ENCODE measurements at places on chromosomes 11 and 22. TPM values are rescaled to one million over a fixed set of nuclear protein-coding genes. Genes with fewer than 3 reads are reported as not detected.

Gene UCP3
- total RNA-seq, result 0.74 TPM

Gene PANX1
- total RNA-seq, result 23.3 TPM

DNA sequence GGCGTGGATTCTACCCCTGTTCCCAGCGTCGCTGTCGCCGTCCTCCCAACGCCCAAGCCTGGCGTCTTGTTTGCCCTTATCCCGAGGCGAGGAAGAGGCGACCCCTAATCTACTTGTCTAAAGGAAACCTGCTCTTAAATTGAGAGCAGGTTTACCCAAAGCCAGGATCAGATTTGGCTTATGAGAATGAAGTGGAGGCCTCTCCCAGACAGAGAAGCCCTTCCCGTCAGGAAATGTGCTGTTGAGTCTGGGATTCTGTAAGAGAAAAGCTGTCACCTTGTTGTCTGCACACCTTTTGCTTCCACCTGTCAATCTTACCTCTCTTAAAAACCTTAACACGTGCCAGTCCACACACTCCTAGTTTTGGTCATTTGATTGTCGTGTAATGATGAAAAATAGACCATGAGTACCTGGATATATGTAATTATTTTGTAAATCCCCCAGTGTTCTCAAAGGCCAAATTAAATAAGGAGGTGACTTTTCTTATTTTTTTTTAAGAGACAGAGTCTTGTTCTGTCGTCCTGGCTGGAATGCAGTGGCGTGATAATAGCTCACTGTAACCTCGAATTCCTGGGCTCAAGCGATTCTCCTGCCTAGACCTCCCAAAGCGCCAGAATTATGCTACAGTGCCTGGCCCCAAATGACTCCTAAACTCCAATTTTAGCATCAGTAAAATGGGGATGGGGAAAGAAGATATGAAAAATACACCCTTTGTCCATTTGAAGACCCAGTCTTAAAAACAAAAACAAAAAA is 627 bp downstream of the GTF2H1 start:
- no peak for DNase-seq

GRCh38 chr11:64809781-64810241 is 540 bp downstream of the MEN1 start:
- no peak for DNase-seq

DNA sequence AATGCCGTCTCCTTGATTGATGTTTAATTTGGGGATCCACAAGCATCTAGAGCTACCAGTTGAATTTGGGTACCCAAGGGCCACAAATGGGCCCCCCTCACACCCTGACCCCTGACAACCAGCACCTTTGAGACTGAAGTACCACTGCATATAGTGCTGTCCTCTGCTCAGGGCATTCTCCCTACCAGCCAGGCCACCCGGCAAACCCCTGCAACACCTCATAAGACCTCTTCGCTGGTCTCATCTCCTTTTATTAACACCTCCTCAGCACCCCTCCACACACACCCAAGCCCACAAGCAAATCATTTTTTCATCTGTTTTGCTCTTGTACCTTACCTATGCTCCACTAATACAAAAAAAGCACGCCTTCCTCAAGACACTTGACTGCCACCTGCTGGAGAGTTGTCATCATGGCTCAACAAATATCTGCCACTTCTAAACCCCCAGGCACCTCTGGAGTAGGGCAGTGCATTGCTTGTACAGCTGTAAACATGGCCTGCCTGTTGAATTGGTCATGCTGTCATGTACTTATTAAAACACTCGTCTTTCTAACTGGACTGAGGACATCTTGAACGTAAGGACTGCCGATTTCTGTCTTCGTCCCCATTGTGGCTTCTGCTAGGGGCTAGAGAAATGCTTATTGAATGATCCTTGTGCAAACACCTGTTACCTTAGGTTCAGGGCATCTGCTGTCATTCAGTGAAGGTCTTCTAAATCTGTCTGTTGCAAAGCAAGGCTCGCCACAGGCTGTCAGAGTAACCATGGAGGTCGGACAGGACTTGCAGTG is 66.5 kb downstream of the BMAL1 start:
- DNase-seq, result peak; percentile 74

Gene TAF6L
- 16.4 TPM for total RNA-seq

DNA sequence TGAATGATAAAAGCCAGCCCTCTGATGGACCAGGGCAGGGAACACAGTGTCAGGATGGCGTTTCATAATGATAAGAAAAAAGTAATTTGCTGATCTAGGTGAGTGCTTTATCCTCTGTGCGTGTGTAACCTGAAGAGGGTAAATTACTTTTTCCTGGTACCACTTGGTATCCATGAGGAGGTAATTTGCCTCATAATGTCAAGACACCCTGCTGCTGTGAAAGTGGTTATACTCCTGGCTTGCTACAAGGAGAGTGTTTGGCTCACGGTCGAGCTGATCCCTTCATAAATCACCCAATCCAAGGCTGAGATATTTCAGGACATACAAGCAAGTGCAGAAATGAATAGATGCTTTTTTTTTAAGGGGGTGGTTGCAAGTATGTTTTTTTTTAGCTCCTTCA is 207.2 kb upstream of the PGR start:
- DNase-seq, result no peak

GRCh38 chr11:134668796-134669195 is 256.8 kb upstream of the B3GAT1 start:
- no peak for DNase-seq

- no peak for DNase-seq
Observed at GRCh38 chr11:19646921-19647320, 65.7 kb upstream of the NAV2 start.

- DNase-seq, result no peak
Observed at GRCh38 chr11:65640483-65641296, 2.8 kb downstream of the SIPA1 start.

Gene OR8H3
- not detected for total RNA-seq

DNA sequence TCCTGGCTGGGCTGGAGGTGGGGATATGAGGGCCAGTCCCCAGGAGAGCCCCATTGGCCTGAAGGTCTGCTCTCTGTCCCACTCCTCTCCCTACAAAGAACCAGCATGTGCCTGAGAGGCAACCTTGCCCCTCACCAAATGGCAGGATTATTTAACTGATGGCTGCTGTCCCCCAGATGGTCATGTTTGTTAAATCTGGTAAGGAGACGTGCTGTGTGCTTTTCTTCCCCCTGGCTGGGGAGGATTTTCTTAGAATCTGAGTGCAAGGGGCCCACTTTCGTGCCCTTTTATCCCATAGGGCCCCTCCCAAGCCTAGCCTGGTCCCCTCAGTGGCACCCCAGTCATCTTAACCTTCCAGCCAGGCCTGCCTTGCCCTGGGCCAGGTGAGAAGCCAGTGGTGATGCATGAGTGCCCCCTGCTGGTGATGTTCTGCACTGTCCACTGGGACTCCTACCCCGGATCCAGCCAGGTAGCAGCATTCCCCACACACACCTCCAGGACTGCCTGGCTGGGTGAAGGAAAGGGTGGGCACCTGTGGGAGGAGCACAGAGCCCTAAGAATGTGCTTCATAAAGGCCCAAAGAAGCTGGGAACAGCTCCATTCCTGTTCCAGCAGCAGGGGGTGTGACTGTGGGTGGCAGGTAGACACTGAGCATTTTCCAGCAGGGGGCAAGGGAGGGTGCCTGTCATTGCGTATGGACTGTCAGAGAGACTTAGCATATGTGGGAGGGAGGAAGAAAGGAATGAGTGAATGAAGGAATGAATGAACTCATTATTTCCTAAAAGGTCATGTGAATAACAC is 28.9 kb downstream of the MFNG start:
- DNase-seq, result peak; percentile 83

DNA sequence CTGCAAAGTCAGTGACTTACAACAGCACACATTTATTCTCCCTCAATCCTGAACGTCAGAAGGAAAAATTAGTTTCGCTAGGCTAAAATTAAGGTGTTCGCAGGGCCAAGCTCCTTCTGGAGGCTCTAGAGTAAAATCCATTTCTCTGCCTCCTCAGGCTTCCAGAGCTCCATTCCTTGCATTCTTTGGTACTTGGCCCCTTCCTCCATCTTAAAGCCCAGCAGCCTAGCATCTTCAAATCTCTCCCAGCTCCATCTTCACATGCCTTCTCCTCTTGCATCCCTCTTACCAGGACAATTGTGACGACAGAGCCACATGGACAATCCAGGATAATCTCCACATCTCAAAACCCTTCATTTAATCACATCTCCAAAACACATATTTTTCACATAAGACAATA is 165.0 kb downstream of the GRIA4 start:
- DNase-seq, result no peak

DNA sequence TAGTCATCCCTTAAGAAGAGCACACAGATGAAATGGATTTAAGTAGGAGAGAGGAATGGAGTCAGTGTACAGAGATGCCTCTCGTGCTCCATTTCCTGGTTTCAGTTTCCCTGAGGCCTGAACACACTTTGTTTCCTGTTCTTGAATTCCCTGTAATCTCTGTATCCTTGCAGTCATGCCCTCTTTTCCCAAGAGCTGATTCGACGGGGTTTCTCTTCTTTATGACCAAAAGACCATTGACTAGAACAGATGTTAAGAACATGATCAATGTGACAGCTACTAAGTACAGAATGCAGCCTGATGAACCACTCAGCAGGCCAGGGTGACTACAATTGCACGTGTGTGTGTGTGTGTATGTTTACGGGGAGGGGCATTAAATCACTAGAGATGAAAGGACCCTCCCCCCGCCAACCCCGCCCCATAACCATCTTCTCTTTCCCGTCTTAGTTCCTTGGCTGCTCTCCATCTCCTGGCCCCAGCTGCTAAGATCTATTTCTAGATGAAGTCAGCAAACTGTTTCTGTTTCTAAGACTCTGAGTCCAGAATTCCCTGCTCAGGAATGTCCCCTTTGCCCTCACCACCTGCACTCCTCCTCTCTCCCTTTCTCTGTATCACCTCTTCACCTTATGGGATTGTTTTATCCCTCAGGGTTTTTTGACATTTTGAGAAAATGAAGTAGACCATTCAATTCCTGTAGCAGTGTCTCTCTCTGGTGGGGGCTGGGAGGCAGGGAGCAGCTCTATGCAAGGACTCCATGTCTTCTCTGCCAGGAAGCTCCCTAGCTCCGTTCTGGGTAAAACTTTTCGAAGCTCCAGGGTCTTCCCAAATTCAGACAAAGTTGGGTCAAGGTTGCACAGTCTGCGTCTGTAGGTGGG is 26.0 kb downstream of the SLC22A6 start:
- DNase-seq, result no peak

DNA sequence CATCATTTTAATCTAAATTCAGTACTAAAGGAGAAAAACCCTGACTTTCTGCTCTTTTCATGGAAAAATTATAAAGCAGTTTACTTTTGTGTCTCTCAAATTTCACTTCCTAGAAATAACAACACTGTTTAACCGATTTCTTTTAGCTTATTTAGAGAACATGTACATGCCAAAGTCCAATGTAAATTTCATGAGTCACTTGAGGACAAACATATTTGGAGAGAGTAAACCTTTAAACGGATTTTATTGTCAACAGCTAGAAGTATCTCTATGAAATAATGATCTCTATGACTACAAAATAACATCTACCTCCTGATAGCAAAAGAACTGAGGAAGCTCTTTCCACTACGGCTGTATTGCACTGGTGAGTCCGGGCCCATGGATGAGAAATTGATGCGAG is 46.3 kb upstream of the SLC22A25 start:
- DNase-seq, result no peak

GRCh38 chr22:38243007-38243765 is 29.6 kb downstream of the TMEM184B start:
- no peak for DNase-seq

DNA sequence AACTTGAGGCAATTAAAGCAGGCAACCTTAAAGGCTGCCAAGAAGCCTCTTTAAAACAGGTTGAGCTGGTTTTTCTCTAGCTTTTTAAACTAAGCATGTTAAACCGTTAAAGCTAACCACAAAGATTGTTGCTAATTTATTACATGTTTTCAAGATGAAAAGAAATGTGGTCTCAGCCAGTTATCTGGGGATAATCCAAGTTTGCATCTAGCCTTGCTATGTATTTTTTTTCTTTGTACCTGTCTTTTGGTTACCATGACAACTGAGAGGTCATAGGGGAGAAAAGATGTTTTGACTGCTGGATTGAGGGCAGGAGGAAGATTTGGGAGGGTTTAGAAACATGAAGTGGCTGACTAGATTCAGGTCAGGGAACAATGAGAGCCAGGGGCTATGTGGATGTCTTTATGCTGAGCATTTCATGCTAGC is 19.2 kb upstream of the PGM2L1 start:
- DNase-seq, result no peak

DNA sequence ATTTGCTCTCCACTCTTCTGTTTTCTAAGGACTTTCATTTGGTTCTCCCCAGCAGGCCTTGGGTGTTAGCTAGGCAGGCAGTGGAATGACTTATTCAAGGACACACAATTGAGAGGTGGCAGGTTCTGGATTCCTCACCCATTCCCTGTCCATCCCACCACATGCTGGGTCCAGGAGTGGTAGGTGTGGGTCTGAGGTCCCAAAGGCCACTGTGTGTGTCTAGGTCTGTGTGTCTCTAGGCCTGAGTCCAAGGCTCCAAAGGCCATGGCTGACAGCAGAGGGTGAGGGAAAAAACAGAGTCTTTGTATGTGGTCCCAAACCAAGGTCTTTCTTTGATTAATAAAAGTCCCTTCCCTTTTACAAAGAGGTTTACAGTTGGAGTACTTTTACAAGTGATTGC is 40.8 kb downstream of the SLC5A1 start:
- DNase-seq, result no peak

DNA sequence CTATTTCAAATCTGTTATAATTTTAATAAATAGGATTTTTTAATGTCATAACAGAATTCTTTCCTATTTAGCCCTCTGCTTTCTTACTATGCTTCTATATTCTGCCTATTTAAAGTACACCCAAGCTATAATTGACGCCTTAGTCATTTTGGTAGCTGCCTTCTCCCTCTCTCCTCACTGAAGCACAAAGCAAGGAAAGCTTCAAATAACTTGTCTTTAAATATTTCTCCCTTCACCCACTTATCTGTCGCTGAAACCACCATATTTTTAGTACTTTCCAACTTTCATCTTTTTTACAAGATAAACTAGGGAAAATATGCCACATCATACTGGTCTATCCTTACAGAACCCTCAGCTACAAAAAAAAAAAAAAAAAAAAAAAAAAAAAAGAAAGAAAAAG is 127.9 kb downstream of the ENTHD1 start:
- no peak for DNase-seq

Gene PRG2
- not detected for total RNA-seq

GRCh38 chr22:18929459-18929858 is 6.6 kb downstream of the PRODH start:
- no peak for DNase-seq

Gene CNIH2
- total RNA-seq, result not detected

GRCh38 chr22:39246217-39246616 is 1.4 kb upstream of the PDGFB start:
- no peak for DNase-seq

Measured in omental fat pad (tissue), 4 donors.